ENCODE measurements at places on chromosomes 2 and 18.

DNA sequence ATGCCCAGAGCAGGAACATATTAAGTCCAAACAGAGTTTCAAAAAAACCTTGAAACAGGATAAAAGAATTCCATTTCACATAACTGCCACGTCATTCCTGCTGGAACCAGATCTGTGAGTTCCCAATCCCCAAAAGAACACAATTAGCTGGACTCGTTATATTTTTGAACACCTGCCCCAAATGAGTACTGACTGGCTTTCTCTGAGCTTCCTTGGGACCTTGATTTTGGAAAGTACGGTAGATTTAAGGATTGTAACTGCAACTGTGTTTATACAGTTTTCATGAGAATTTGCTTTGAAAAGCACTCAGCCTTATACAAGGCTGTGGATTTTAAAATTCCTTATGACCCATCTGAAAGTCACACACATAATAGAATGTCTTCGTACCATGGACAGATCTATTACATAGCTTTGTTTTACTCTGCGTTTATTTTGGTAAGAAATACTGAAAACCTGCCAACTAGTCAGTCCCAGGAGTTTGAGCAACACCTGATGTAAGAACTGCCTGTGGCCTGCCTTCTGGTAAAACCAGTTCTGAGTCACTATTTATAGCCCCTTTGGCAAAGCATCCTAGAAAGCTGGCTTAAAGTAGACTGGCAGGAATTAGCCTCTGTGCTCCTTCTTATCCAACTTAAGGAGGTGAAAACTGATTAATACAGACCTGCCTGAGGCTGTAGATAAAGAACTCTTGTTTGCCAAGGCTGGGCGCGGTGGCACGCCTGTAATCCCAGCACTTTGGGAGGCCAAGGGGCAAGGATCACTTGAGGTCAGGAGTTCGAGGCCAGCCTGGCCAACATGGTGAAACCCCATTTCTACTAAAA, 48.1 kb downstream of the MERTK start:
- DNase-seq, result peak; percentile 74

DNA sequence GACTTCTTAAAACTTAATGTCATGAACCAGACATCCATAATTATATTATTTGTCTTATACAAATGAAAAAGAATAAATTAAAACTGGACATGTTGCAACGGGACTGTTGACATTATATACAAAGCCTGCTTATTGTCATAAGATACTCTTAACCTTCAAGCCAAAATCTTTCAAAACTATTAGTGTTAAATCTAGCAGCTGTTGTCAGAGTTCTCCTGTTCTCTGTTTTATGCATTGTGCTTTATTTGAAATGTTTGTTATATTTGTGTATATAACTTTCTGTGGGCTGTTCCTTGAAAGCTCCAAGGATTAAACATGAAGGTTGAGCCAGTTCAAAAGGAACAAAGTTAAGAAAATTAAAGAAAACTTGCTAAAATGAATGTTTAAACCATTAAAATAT, 335.5 kb upstream of the NT5C1B start:
- DNase-seq, result no peak

DNA sequence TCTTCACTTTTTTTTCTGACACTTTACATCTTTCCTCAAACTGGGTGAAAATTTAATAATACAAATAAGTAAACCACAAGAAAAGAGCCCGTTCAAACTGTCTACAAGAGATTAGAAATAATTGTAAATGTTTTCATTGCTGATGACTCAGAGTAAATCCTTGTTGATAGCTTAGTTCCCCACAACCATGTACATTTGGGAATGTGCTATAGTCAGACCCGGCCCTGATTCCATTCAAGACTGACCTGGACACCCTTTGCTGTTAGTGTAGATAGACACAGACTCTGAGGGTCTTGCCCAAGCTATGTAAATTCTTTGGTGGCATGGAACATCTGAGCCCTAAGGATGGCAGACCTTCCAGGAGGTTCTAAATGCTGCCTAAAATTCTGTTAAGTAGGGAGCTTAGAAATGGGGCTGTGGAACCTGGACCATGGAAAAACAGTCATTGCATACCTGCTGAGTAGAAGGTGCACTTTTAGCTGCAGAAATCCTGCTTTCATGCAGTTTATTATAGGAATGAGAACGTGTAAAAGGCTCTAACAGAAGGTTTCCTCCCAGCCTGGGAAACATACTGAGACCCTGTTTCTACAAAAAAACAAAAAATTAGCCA, 3.7 kb downstream of the MALT1 start:
- DNase-seq, result no peak

GRCh38 chr2:53827398-53828175, 32.2 kb downstream of the GPR75 start:
- no peak for DNase-seq

DNA sequence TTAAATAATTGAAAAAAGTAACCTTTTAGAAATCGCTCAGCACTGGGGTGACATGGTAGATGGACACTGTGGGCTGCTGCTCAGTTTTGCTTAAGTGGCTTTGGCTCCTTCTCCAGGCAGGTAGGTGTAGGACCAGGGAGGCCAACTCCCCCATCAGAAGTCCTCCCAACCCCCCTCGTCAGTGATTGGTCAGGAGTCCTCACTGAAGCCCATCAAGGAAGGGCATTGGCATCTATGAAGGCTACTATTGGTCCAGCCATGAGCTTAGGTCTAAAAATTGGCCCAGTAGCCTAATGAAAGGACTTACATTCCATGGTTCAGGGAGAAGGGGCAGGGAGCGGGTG, 34.7 kb downstream of the ST3GAL5 start:
- DNase-seq, result no peak

DNA sequence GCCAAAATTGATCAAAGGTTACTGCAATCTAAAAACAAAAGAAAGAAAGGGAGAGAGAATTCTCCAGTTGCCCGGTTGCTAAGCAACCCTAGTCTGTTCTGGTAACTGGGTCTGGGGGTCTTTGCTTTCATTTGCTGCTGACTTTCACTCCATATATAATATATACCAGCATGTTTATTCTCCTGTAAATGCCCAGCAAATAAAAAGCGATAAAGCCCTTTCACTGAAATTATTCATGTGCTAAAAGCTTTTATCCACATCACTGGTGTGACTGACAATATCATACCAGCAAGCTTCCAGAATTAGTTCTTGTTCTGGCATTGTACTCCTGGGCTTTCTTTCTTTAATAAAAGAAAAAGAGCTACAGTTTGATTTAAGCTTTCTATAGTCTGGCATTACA, 75.5 kb upstream of the ST8SIA3 start:
- no peak for DNase-seq

- DNase-seq, result no peak
Observed at GRCh38 chr2:167293172-167293781, 405.0 kb downstream of the XIRP2 start.

- no peak for DNase-seq
Observed at GRCh38 chr2:219709331-219709761, 81.9 kb downstream of the SLC4A3 start.

DNA sequence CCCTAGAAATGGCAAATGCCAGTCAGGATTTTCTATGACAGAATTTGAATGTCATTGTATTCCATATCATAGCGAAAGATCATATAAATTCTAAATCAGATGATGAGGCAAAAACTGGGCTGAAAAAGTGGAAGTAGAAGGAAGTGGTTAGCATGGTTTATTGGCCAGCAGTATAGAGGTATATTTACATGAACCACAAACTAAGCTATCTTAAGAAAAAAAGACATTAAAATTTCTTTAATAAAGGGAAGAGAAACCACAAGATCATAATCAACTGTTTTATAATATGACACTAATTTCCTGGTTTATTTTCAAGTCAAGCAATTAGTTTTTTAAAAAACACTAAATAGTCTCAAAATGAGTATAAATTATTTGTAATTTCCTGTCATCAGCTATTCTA, 123.2 kb upstream of the LRP1B start:
- DNase-seq, result no peak

DNA sequence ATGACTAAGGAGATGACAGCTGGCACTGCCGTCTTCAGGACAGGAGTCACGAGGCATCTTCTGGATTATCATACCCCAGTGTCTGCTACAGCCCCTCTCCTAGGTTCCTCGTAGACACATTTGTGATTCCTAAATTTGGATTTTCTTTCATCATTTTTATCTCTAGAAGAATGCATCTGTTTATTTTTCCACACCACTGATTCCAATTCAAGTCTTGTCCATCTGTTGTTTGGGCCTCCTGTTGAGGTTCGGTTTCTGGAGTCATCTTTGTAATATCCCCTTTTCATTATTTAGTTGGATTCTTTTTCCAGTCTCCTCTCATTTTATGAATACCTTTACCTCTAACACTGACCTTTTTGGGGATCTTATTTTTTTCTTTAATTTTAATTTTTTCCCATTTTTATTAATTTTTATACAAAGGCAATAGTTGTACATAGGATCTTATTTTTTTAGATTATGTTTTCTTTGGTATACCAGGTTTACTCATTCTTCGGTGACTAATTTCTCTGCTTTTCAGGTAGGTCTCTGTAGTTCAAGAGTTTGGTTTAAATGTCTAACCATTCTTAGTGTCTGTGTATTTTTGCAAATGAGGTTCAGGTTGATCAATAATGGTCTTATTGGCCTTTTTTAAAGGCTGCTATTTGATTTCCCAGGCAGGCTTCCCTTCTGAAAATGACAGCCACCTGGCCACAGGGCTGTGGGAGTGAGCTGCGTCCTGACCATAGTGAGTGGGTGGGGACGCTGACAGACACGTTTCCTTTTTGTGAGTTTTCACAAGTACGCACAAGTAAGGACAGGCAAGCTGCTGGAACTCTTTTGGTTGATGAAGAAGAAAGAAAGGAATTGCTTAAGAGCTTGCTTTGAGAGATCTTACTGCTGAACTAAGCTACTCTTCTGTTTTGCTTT, 34.5 kb downstream of the FARP2 start:
- DNase-seq, result no peak

DNA sequence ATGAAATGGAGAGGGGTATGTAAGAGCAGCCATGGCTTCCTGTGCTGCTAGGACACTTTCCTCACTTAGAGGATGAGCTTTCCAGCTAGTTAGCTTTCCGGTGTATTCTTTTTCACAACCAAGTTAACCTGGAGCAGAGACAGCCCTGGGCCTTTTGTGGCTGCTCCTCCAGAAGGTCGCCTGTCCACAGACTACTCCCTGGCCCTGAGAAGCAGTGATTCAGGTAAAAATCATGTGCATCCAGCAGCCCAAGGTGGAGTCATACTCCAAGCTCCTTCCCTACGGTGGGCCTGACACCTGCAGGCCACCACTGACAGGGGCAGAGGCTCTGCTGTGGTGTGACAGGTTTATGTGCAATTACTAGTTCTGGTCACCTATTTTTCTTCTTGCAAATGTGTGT, 187.2 kb downstream of the ANKRD30B start:
- peak; percentile 5 for DNase-seq

DNA sequence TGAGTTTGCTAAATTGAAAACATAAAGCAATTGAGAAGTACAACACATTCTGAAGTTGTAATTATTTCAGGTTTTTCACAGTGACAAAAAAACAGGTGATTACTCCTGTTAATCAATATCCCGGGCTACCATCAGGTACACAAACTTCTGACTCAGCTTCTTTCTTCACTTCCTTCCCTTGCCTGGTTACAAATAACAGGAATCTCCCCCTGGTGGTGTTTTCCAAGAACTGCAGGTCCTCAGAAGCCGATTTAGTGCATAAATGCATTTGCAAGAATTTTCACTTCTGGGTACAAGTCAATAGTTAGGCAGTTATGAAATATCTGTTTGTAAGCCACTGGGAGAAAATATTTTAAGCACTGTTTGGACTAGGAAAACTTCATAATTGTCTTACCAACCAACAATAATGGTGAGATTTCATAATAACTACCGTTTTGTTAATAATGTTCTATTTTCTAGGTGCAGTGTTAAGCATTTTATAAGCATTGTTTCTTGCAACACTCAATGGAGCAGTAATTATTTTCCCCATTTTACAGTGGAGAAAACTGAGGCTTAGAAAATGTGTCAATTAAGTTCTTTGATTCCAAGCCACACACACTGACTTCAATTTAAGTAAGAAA, 12.4 kb upstream of the GMCL1 start:
- peak; percentile 81 for DNase-seq

- DNase-seq, result no peak
Observed at GRCh38 chr2:235768606-235769005, 274.8 kb downstream of the AGAP1 start.

DNA sequence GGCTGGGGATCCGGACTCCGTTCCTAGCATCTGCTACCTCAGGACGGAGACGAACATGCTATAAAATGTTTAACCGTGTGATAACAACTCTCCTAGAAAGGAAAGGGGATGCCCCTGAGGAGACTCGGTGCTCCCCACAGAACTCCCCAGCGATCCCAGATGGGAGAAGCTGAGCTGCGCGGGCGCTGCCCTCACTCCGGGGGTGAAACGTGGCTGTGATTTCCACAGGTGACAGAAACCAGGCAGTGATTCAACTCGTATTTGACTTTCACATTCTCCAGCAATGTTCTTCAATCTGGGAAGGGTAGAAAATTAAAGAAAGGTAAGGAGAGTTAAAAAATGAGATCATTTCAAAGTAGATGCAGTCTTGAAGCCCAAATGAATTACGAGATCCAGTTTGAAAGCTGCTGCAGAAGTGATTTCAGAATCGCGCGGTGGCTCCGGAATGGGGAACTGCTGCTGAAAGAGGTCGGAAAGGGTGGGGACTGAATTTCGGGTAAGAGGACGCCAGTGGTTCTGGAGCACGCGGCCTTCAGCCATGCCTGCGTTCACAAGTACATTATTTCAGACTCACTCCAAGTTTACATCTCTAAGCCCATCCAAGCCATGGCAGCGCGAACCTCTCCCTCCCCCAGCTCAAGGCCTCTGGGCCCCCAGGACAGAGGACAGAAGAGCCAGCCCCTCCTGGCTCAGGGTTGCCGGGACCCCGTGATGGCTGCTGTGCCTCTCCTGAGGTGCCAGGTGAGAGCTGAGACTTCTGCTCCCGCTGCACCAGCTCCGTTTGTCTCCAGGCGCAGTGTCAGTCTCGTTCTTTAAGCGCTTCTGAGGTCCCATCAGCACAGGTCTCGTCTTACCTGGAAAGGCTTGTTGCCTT, 39.5 kb downstream of the ADNP2 start:
- no peak for DNase-seq

GRCh38 chr18:72460210-72460680, 83.9 kb downstream of the CBLN2 start:
- DNase-seq, result peak; percentile 10

- DNase-seq, result no peak
Observed at GRCh38 chr2:172225786-172226185, 123.1 kb upstream of the DLX2 start.

GRCh38 chr2:235564066-235564465, 70.2 kb downstream of the AGAP1 start:
- no peak for DNase-seq

DNA sequence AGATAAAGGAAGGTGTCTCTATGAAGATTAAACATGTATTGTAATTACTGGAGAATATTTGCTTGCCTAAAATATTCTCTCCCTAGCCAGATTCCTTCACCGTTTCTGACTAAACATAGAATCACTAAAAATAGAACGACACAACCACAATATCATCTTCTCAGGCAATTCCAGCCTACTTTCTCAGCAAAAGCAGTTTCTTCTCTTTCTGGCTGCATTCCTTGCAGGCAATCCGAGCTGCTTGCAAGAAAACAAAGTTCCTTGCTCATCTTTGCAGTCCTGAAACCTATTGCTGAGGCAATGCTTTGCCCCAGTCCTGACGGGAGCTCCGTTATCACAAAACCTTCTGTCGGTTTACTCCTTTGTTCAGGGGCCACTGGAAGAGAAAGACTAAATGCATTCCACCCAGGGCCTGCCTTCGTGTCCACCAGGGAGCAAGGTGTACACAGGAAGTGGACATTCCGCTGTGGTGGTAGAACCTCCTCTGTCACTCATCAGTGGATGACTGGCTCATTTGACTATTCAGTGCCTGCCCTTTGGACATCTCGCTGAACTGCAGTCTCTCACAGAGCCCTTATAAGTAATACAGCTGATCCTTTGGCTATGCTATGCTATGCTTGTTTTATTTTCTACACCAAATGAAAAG, 239.2 kb upstream of the DOK6 start:
- no peak for DNase-seq
